ENCODE measurements at places on chromosomes 5 and 9.

GRCh38 chr9:128275198-128276007 lies at the start of gene GOLGA2:
Gene GOLGA2 (minus strand): TSS chr9:128276007. CDS start chr9:128275976, 31 bp downstream.
- peak; percentile 38 for DNase-seq

DNA sequence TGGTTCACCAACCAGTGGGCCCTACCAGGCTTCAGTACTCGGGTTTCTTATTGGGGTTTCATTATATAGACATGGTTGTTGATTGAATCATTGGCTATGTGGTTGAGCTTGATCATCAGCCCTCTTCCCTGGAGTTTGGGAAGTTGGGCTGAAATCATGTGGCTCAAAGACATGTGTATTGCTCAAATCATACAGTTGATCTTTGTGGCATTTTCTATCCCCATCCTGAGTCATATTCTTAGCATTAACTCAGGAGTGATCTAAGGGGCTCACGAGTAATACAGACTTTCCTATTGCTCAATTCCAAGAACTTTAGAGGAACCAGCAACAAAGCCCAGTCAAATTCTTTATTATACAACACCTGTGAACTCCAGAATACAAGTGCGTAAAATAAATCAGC lies 66.2 kb downstream of the SMC5 start:
- DNase-seq: no peak

DNA sequence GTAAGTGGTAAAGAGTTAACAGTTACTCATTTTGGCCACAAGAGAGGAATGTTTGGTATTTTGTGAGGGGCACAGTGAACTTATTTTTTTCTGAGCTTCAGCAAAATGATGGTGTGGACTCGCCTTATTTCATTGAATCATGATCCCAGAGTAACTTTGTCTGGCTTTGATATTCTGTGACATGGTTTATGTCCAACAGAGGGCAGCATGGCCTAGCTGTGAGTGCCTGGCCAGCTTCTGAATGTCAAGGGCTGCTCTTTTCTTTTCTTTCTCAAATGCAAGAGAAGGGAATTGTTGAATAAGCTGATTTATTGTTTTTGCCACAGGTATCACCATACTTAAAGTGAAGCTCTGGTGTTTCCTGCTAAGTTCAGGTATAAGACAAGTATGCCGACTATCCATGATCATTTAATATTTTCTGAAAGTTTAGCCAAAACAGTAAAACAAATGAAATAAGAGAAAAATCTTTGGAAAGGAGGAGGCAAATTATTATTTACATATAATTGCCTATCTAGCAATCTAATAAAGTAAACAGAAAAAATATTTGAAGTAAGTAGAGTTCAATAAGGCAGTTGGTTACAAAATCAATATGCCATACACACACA lies 31.7 kb downstream of the MRPL22 start:
- DNase-seq: no peak

- DNase-seq: no peak
These were observed 14.0 kb downstream of the CCDC187 start for GRCh38 chr9:136289651-136290507.

DNA sequence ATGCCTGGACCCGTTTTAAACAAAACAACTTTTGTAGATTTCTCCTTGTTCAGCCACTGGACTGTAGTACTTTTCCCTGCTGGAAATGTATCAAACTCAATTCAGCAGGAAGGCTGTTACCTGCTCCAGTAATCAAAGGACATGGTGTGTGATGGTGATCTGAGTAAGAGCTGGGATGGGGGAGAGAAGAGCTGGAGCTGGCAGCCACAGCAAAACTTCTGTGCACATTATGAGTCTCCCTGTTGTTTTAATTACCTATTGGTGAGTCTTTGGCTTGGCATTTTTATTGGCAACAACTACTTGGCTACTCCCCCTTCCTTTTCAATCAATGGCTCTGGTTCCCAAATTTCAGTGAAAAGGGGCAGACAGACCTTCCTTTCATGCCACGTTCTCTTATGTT lies 9.7 kb downstream of the NREP start:
- DNase-seq: no peak

- DNase-seq: no peak
These were observed 50.1 kb downstream of the DRD1 start for GRCh38 chr5:175393897-175394296.

- no peak for DNase-seq
These were observed 36.6 kb downstream of the BICD2 start for GRCh38 chr9:92727716-92728700.

DNA sequence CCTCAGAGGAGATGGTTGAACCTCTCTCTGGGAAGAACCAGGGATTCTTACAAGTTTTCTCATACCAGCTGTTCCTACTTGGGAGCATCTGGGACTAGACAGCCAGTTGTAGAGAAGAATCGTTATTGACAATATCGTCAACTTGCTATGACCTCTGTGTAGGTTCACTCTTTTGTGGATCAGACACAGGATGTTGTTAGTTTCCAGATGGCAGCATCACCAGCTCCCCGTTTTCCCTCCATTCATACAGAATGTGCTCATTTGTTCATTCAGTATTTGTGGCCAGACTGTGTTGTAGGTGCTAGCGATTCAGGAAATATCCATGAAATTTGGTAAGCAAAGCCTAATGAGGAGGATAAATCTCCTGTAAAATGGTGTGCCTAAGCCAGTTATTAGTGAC lies 3.7 kb downstream of the PDE8B start:
- DNase-seq: no peak

GRCh38 chr9:28999806-29000205 lies 1426.5 kb upstream of the C9orf72 start:
- no peak for DNase-seq

DNA sequence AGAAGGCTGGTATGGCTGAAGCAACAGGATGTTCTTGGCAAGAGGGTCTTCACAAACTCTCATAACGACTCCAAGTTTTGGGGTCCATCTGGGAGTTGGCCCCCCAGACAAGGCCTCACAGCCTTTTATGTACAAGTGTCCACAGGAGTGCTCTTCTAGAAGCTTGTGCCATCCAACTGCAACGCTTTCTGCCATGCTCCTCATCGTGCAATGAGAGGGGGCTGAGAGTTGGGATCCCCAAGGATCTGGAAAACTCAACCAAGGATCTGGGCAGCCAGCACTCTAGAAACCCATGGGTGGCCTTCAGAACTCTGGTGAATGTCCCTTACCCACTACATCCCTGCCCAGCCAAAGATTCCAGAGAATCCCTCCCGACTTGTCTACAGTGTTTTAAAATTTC lies 8.5 kb upstream of the AMBP start:
- DNase-seq: no peak

- no peak for DNase-seq
These were observed 200.8 kb downstream of the SMARCA2 start for GRCh38 chr9:2215921-2216441.

Data from skin of body (tissue), 3 donors.